Memory B cell (primary cell): ENCODE measurements at places on chromosomes 3 and 15.
A peak's percentile ranks its signal among the peaks of the same experiment; 100 is the strongest.

DNA sequence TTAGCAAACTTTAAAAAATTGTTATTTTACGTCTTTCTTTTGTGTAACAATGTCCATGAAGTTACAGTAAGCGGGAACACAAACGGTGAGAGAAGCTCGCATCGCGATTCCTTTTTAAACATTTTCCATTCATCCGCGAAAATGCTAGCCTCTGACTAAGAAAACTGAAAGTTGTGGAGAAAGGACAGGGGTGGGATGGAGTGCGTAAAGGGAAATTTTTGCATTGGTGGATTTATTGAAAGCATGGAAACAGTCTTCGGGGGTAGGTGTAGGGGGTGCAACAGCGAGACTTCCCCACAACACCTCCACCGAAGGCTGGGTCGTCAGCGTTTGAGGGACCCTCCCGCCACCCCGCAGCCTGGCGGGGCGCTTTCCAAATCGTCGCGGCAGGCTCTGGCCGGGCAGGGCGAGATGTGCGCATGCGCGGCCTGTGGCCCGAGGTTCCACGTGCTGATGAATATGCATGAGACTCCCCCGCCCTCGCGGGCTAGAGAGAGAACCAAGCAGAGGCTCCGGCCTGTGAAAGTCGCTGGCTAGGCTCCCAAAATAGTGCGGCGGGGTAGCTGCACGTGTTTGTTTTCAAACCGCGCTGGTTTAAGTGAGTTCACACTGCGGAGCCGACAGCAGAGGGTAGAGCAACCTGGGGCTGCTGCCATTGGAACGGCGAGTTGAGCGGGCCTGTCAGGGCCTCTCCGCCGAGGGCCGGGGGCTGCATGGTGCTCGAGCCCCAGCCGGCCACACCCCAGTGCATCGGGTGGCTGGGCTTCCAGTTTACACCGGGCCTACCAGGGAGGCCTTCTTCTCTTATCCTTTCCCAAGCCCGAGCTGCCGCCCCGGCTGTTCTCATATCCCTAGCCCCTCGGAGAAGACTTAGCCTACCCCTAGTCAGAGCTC lies 9.9 kb downstream of the ZIC1 start:
- DNase-seq = no peak

DNA sequence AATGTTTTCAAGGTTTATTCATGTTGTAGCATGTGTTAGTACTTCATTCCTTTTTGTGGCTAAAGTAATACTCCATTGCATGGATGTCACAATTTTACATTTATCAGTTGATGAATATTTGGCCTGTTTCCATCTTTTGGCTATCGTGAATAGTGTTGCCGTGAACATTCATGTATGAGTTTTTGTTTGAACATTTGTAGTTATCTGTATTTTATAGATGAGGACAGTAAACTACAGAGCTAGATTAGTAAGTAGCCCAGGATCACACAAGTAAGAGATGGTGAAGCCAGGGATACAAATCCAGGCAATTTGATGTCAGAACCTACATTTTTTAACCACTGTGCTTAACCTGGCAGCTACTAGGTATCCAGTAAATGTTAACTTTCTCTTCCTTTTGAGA lies 63.2 kb downstream of the ASTE1 start:
- no peak for DNase-seq

DNA sequence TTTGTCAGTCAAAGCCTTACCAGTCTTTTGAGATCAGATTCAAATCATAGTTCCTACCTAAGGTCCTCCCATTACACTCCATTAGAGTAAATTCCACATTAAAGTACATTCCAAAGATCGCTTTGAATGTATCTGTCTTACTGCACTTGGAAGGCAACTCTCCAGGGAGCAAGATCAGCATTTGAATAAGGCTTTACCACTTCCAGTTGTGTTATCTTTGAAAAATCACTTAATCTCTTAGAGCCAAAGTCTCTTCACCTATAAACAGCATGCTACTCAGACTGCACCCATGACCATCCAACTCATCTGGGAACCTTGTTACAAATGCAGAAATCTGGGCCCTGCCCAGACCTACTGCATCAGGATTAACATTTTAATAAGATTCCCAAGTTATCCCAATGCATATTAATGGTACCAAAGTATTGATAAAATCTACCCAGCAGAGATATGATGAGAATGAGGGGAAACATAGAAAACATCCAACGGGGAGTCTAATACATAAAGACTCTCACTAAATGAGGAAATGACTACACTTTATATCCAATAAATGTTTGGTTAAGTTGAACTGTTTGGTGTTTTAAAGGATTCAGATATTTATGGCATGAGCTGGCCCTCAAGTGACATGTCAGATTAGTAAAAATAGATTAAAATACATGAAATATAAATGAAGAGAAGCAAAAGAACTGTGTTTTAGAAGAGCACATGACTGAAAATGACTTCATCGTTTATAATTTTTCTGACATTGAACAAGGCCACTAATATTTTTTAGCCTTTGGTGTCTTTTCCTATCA lies 75.9 kb downstream of the TNIK start:
- no peak for DNase-seq

DNA sequence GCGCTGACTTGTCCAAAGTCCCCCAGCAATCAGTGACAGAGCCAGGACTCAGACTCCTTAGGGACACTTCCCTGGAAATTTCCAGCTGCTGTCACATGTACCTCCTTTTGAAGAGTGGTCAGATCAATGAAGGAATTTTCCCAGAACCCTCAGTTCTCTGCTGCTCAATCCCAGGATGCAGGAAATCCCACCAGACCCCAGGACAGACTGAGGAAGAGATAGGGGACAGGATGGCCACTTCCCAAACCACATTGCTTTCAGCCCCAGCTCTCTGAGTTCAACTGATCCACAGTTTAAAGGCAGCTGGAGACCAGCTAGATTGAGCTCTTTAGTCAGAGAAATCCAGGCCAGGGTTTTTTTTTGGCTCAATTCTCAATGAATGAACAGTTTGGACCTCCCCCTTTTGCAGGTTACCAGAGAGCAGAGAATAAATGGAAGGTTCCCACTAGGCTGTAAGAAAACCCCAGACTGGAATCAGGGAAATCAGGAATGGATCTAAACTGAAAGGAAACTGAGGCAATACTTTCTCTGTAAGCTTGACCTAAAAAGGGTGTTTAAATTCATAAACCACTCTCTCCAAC lies 1.5 kb downstream of the CYP1A1 start:
- no peak for DNase-seq

GRCh38 chr15:27956285-27956684 lies 142.8 kb downstream of the OCA2 start:
- DNase-seq = no peak

GRCh38 chr3:150742679-150743078 lies 20.3 kb downstream of the SIAH2 start:
- no peak for DNase-seq

DNA sequence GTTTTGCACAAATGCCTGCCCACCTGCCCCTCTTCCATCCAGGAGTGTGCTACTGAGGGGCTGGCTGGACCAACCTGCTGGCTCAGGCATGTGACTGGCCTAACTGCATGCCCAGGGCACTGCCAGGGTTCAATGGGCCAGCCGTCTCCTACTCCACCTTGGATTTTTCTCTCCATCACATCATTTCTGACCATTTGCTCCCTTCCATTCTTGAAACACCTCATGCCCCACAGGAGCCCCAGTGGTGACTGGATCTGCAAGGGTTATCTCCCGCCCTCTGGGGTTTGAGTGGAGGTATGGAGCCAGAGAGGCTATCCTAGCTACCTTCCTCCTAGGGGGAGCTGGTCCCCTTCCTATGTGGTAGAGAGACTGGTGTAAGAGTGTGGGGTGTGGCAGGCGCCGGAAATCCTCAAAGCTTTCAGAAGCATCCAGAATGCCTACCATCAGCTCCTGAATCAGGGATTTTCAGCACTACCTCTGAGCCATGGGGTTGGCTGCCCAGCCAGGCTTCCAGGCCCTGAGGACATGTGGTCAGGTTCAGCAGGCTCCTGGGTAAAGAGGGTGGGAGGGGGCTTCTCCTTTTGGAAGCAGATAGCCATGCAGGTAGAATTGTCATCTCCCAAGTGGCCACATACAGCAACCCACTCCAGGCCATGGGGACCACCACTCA lies 2.9 kb upstream of the MANF start:
- no peak for DNase-seq

- DNase-seq = no peak
These were observed 266.4 kb downstream of the GABRG3 start for GRCh38 chr15:27237319-27237939.

GRCh38 chr3:72413228-72413627 lies 435.0 kb downstream of the SHQ1 start:
- DNase-seq = no peak

GRCh38 chr15:39920510-39921273 lies 626 bp upstream of the GPR176 start:
- peak; percentile 85 for DNase-seq

- DNase-seq = no peak
These were observed 35.3 kb downstream of the COMMD2 start for GRCh38 chr3:149716984-149717383.

DNA sequence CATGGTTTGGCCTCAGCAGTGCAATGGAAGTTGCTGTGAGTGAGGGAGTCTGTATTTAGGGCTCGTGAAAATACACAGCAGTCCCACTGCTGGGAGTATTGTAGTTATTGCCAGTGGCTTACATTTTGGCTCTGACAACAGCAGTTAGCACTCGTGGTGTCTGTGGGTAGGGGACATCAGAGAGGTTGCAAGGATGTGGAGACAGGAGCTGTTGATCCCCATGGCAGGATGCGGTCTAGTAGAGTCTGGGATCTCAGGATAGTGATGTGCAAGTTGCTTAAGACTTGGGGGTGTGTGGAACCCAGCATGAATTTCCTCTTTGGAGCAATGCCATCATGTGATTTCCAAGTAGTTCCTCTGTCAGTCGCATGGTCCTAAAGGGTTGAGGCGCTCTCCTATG lies 59.9 kb downstream of the GALK2 start:
- DNase-seq = no peak

DNA sequence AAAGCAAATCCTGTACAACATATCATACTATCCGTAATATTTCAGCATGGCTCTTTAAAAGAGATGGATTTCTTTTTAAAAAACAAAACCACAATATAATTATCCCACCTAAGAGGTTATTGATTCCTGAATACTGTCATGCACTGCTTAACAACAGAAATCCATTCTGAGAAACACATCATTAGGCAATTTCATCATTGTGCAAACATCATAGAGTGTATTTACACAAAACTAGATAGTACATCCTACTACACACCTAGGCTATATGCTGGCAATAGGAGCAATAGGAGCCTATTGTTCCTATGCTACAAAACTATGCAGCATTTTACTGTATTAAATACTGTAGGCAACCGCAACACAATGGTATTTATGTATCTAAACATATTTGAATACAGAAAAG lies 242.0 kb downstream of the NEK10 start:
- no peak for DNase-seq

DNA sequence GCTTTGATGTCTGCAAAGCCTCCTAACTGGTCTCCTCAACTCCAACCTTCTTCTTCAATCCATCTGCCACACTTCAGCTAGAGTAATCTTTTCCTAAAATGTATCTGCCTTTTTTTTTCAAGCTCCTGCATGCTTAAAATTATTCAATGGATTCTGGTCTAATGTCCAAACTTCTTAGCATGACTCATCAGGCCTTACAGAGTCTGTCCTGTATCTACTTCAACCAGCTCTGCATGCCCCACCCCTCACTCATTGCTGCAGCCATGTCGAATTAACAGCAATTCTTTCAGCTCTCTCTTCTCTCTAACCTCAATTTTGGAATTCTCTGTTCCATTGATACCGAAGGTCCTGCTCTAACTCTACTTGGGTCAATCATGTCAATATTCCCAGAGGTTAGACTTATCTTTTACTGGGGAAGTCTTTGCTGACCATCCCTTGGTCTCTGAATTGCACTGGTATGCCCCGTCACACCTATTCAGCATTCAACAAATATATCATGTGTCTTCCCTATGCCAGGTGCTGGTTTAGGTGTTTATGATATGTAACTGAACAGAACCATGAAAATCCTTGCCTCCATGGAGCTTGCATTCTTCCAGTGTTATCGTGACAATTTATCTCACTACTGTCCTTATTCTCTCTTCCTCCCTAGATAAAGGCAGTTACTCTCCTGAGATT lies 88.5 kb upstream of the NANOGP8 start:
- no peak for DNase-seq

GRCh38 chr15:29090617-29091466 lies 178.8 kb downstream of the NSMCE3 start:
- DNase-seq = no peak

GRCh38 chr15:74389241-74390048 lies 22.0 kb upstream of the CYP11A1 start:
- DNase-seq = no peak

- peak; percentile 96 for DNase-seq
These were observed at the start of gene TRIP4 for GRCh38 chr15:64387562-64388168. Gene TRIP4, plus strand, starts transcription at chr15:64387836. Its CDS starts 28 bp downstream, at chr15:64387864.

DNA sequence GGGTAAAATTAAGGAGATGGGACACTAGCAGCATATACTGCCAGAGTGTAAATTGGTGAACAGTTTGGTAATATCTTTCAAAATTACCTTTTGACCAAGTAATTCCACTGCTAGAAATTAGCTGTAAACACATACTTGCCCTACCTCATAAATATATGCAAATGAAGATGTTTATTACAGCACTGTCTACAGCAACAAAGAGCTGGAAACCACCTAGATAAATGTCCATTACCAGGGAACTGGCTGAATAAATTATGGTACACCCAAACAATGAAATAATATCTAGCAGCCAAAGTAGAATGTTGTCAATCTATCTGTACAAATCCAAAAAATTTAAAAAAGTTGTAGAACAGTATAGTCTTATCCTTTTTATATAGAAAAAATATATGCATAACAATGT lies 105.9 kb upstream of the FAM3D start:
- DNase-seq = no peak

DNA sequence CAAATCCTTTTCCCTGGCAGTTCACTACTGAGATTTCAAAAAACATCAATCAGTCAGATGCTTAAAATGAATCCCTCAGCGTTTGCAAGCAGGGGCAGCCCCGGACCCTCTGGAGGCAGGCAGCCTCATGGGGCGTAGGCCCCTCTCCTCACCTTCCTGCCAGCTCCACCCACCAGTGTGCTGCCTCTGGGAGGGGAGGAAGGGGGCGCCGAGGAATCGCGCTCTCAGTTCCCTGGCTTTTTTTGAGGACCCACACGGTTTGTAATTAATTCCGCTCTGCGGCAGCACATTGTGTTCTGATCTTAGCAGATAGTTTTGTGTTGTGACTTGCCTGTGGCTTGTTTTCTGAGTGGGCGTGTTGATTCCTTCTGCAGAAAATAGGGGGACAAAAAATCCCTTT lies 159.9 kb downstream of the KLF13 start:
- DNase-seq = no peak

DNA sequence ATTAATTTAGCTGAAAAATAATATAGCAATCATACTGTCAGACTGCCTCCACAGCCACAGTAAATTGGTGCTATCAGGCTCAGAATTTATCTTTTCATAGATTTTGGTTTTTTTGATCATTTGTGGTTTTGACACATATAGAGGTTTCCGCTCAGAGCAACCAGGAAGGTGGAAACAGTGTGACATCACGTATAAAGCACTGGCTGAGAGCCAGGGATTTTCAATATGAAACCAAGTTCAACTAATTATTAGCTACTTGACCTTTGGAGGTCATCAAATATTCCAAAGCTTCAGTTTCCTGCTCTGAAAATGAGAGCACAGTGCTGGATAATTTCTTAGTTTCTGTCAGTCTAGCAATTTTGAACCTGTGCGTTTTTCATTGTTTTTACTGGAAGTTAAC lies 433.8 kb upstream of the SUCLG2 start:
- DNase-seq = no peak
